ENCODE measurements at places on chromosomes 2 and 18.

- no peak for DNase-seq
Observed at GRCh38 chr2:113966171-113966570, 76.3 kb downstream of the ACTR3 start.

DNA sequence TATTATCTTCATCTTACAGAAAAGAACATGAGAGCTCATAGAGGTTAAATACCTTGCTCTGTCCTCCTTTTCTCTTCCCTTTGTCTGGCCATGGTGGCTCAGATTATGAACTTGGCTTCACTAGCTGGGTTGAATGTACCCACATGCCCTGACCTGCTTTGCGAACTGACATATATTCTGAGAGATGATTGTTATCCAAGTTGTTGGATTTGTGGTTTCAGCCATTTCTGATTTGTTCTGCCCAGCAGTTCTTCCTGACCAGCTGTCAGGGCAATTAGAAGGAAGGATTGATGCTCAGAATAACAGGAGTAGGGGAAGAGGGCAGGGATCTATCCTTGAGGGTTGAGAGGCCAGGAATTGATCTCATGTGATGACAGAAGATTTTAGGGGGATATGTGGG lies 236.8 kb upstream of the FAM98A start:
- DNase-seq: no peak

DNA sequence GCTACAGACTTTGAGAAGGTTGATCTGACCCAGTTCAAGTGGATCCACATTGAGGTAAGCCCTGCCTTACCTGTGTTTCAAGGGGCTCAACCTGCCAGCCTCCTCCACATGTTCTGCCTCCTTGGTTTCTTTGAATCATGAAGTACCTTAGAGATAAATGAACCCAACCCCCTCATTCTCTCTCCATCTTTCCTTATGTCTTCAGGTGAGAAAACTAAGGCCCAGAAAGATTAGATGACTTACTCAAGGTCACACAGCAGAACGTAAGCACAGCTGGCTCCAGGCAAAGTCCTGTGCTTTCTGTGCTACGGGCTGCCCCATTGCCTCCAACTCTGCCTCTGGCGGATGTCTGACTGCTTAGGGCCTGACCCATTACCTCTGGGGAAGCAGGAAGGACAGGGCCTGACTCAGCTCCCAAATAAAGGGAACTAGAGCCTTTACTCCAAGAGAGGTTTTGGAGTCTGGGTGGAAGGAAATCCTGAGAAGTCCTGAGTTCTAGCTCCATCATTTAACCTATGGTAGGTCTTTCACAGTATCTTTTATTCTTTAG lies 10.3 kb downstream of the KHK start:
- no peak for DNase-seq

DNA sequence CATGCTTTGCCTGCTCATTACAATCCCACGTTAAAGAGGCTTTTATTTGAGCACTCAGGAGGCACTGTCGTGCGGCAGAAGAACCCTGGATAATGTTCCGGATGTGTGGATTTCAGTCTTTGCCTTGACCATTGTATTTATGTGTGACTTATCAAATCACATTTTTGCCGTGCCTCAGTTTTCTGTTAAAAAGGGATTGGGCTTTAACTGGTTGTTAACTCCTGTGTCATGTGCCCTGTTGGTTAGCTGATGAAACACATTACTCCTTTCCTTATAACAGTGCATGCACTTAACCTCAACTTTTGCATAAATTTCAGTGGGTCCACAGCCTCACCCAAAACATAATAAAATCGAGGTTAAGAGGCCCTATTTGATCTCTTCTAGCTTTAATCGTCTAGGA lies 52.7 kb downstream of the NAB1 start:
- DNase-seq: no peak

DNA sequence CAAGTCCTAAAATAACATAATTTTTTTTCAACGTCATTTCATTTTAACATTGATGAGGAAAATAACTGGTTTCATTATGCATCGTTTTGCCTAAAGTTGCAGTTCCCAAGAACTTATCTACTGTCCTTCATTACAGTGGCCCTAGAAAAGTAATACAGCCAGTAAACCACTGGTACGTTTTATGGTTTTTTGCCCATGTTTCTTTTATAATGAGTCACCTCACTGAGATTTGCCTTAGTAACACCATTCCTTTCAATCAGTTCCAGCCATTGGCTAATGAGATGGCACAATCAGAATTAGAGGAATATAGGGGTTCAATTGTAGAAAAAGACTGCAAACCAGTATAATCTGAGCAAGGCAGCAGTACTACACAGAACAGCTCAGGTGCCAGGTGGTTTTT lies 422.6 kb upstream of the LYPD1 start:
- no peak for DNase-seq

- DNase-seq: no peak
Observed at GRCh38 chr18:14104906-14105748, 27.1 kb downstream of the ZNF519 start.

DNA sequence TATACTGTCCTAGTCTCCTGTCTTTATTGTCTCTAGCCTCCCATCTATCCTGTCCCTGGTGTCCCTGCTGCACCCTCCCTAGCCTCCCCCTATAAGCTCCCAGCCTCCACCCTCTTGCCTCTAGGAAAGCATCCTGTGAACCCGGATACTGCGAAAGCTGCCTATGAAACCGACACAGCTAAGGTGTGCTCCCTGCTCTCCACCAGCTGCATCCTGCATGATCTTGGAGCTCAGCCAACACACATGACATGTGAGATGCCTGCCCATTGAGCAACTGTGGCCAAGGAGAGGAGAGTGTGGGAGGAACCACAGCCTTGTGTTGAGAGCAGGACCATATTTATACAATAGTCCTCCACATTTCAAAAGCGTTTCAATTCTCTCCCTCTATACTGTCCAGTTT lies 187.1 kb downstream of the ZBTB7C start:
- DNase-seq: no peak

DNA sequence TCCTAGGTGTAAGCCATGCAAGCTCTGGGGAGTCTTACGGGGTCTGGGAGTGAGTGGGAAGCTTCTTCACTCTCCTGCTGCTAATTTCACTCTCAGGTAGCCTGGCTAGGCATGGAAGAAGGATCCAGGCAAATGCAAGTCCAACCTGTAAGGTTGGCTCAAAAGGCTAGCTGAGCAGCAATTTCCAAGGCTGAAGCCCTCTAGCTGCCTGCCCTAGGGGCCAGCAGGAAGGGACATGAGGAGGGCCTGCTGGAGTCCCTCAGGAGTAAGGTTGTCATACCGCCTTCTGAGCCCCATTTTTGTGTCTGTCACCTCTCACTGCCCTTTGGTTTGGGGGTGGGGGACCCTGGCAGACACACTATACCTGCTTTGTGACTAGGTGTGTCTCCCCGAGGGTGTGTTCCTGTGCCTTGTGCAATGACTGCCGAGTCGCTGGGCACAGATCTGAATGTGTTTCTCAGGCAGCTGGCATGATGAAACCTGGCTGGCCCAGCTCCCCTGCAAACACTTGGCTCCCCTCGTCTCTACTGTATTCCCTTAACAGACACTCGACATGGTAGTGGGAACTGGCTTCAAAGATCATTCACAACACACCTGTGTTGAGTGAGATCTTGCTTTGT lies 123.9 kb upstream of the FAM136A start:
- DNase-seq: no peak

DNA sequence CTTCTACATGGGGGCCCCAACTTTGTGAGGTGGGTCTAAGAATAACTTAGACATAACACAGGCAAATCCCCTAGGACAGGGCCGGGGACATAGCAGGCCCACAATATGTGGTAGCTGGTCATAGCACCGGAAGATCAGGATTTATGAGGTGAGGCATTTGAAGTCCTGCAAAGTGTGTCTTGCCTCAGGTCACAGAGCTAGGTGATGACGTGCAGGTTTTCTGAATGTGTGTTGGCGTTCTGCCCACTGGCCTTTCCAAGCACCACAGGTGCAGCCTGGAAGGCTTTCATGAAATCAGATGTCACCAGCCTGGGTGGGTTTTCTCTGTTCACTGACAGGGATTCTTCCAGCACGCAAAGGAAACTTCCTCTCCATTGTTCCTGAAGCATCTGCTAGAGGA lies 119.1 kb downstream of the LRATD1 start:
- no peak for DNase-seq

Data from activated CD4-positive, alpha-beta T cell treated with anti-CD3 and anti-CD28 coated beads, Interleukin-2, amount 50 U/mL, for 4 hours (primary cell).